ENCODE measurements at places on chromosomes 1 and 21.

DNA sequence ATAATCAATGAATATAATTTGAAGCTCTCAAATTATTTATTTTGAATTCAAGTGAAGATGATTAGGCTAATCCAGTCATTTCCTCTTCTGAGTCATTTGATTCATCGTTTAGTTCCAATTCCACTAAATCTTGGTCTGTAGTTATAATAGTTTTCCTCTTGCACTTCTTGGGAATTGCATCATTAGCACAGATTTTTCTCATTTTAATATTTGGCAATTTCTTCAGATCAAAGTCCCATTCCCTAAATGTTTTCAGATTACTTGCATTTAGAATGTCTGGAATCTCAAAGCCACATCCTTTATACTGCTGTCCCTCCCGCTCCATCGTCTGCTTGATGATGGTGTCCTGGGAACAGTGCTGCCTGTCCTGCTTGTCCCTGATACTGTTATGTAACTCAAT, 43.5 kb downstream of the MAST2 start:
- DNase-seq = peak; percentile 72

GRCh38 chr1:207873055-207873890, 37.7 kb downstream of the CD34 start:
- no peak for DNase-seq

DNA sequence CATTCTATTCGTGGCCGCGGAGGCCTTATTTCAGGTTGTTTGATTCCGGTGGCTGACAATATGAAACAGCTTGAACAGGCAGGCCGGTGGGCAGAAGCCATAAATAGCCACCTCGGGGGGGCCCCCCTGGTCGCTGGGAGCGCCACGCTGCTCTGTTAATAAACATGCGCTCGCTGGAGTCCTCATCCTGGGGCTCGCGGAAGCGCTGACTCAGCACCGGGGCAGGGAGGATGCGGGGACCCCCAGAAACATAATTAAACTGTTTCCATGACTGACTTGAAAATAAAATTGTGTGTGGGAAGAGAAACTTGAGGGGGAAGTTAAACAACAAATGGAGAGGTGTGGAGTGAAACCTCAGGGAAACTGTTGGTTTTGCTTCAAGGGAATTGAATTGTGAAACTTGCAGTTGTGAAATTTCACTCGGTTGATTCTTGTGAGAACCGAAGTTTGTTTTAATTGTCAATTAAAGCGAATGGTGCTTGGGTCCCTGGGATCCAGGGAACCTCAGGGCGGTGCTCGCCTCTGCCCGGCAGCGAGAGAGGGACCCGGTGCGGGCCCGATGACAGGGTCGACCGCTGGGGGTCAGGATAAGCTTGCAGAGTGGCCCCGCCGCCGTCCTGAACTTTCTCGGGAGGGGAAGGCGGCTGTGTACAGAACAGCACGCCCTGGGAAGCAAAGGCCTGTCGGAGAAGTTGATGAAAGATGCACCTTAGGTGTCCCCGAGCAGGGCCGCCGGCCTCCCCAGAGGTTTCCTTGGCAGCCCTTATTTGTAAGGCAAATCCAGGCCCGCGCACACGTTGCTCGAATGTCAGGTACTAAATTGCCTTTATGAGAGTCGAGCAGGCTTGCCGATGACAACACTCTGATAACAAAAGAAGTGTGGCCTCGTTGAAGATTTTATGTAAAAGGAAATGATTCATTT, 176.9 kb upstream of the LMO4 start:
- no peak for DNase-seq

- DNase-seq = no peak
These were observed 64.8 kb downstream of the SYF2 start for GRCh38 chr1:25167269-25168192.

- DNase-seq = no peak
These were observed 142.5 kb downstream of the TNR start for GRCh38 chr1:175600721-175601440.

DNA sequence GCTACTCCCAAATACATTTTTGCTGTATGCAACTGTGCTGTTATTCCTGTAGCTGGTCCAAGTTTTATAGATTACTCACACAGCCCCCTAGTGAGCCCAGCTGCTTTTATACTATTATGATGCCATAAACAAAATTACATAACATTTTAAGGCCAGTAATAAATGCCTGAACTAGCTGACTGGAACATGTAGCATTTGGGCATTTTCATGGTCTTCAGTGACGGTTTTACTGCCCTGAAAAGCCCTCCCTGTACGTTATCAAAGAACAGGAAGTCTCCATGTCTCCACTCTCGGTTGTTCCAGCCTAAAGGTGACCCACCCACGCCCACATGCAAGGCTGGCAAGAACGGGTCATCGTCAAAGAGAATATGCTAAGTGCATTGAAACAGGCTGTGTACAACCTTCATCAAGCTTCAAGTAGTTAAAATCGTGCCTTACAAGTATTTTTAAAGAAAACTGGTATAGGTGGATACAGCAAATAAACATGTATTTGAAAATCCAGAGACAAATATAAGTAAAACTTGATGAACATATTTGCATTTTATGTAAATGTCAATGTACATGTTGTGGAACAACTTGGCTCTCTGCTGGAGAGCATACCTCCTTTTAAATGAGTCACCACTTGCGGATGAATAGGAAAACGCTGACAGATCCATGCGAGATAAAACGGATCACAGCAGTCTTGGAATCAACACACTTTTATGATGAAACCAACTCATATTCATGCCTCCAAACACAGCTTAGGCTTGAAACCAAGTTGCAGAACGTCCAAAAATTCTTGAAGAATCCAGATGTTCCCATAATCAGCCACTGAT, 520.5 kb downstream of the SMYD3 start:
- peak; percentile 59 for DNase-seq

GRCh38 chr1:168876830-168877229, 147.8 kb upstream of the DPT start:
- DNase-seq = no peak

GRCh38 chr1:183370399-183371058, 47.7 kb downstream of the NMNAT2 start:
- DNase-seq = no peak

DNA sequence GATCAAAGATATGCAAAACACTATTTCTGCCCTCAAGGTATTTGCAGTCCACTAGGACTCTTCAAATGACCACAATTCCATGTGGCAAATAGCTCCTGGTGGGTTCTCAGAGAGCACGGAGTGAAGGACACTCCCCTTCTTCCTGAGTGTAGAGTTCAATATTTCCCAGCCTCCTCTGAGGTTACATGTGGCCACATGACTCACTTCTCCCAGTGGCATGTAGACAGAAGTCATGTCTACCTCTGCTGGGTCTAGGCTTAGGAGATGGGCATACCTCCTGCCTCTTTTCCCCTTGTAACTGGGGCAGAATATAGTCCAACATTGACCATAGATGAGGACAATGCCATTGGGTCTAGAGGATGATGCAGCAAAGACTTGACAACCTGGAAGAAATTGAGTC, 191.4 kb downstream of the MIS18A start:
- no peak for DNase-seq

GRCh38 chr1:199978408-199978940, 49.0 kb upstream of the NR5A2 start:
- DNase-seq = no peak

DNA sequence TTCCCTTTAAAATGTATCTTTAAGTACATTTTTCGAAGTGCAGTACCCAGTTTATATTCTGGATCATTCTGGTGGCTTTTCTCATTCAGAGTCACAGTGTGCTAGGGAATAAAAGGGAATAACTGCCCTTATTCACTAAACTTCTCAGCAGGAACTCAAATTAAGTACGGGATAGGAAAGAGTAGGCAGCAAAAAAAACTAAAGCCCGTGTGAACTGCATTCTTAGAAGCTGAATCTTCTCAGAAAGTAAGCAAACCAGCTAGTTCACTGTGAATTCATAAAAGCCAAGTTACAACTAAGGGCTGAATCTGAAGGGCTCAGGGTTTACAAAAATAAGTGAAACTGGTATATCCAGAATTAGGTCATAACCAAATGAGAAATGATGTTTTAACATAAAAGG, 22.0 kb downstream of the PRPF38A start:
- no peak for DNase-seq

- no peak for DNase-seq
These were observed 40.0 kb downstream of the RCAN1 start for GRCh38 chr21:34574601-34575529.

DNA sequence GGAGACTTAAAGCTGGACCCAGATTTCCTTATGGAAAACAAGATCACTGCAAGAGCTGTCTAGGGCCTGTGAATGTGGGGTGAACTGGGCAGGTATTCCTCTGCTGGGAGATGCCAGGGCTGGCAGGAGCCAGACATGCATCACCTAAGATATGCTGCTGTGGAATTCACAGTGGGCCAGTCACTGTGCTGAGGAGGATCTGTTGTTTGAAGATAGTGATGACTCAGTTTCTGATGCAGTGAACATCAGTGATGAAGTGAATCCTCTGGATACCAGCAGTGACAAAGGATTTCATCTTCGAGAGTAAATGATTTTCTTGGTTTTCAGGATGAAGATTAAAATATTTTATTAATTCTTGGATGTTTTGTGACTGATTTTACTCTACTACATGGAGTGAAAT, 29.9 kb upstream of the CAMSAP2 start:
- no peak for DNase-seq

- DNase-seq = no peak
These were observed 66.7 kb upstream of the GUCA2A start for GRCh38 chr1:42231253-42231652.

DNA sequence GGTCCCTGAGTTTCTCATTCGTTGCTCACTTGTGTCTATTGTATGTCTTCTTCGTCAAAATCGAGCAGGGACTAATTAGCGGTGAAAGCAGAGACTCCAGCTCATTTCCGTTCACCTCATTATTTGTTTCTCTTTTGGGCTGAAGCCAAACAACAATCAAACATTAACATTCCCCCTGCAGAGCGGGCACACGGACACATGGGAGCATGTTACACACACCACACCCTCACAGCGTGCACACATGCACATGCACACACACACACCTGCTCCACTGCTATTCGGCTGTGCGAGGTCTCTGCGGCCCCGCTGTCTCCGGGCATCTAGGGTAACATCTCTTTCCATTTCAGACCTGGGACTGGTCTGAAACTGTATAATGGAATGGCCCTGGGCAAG, 58.5 kb upstream of the LRRC8D start:
- DNase-seq = no peak

- no peak for DNase-seq
These were observed 28.4 kb downstream of the WDR4 start for GRCh38 chr21:42850866-42851391.

GRCh38 chr21:29258626-29259338, 39.9 kb upstream of the BACH1 start:
- peak; percentile 54 for DNase-seq
